ENCODE measurements at places on chromosomes 12 and 14. TPM values are rescaled to one million over a fixed set of nuclear protein-coding genes. Genes with fewer than 3 reads are reported as not detected.

TAS2R14 gene
- 1.2 TPM for polyA plus RNA-seq

FAM216A gene
- polyA plus RNA-seq, result 10.7 TPM

USP44 gene
- polyA plus RNA-seq, result 0.44 TPM

CISTR gene
- polyA plus RNA-seq, result not detected

LHX5 gene
- polyA plus RNA-seq, result not detected

DNA sequence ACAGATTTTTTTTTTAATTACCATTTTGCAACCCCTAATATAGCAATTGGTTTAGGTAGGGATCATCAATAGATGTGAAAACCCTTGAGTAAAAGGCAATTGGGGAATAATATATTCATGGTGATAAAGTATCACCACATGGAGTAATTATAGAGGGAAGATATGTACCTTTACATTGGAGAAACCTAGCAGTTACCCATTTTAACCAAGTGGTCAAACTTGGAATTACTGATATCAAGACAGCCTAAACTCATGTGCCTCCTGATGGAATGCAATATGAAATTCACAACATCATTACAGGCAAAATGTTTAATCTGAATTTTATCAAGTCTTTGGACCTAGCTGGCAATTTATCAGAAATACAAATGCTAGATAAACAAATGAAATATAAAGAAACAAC lies 6.7 kb upstream of the SLC10A1 start:
- DNase-seq, result no peak

GRCh38 chr12:110826592-110827200 lies 20.1 kb upstream of the CCDC63 start:
- no peak for DNase-seq

- DNase-seq, result peak; percentile 64
These were observed 153.2 kb upstream of the DDHD1 start for GRCh38 chr14:53306267-53306721.

- no peak for DNase-seq
These were observed 378.9 kb downstream of the FUT8 start for GRCh38 chr14:65791191-65791981.

GRCh38 chr12:102427543-102427941 lies 52.8 kb downstream of the IGF1 start:
- DNase-seq, result no peak

DNA sequence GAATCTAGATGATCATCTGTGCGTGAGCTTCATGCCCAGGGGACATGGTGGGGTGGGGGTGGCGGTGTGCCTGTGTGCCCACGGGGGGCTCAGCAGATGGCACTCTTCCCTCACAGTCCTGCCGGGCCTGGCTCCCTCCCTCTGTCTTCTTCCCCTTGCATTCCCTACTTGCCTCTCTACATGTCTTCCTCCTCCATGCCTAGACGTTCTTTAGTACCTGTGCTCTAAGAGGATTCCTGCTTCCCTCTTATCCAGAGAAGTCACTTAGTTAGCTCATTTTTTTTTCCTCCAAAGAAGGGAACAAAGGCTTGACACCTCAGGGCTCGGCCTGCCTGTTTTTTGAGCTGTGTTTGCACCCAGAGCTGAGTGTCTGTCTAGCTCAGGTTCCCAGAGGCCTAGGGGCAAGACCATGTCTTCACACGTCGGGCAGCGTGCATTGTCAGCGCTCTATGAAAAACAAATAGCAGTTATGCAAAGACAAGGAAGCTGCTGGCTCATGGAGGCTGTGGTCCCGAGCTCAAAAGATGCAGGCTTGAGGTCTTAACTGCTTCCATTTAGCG lies 48.8 kb downstream of the NINJ2 start:
- no peak for DNase-seq

DNA sequence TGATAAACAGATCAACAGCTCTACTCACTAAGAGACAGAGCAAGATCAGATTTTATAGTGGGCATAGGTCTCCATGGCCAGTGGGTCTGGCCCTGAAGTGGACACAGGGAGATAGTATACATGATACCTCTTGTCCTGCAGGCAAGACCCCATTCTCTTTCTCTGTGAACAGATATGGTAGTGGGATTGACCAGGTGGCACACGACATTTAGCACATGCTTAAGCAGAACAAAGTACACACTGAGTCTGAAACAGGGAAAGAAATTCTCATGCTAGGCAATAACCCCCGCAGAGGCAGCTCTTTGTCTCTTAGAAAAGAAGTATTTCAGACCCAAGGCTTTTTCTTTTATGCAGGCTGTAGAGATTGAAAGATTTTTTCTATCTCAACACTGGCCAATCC lies 1331.2 kb downstream of the FSCB start:
- DNase-seq, result no peak

DNA sequence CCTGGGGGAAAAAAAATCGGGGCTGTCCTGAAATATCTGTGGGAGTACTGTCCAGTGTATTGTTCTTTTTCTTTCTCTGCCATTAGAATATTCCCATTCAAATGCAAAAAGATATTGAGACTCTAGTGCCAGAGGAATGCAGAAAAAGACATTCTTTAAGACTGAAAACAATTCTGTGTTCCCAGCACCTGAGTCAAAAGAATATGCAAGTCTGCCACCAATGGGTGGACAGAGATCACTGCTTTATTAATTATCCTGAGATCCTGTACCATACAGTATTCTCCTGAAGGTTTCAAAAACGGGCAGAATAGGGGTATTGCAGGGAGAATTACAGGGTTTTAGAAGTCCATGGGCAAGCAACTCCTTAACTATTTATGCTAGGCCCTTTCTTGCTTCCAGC lies 361.8 kb downstream of the C12orf50 start:
- DNase-seq, result no peak

DNA sequence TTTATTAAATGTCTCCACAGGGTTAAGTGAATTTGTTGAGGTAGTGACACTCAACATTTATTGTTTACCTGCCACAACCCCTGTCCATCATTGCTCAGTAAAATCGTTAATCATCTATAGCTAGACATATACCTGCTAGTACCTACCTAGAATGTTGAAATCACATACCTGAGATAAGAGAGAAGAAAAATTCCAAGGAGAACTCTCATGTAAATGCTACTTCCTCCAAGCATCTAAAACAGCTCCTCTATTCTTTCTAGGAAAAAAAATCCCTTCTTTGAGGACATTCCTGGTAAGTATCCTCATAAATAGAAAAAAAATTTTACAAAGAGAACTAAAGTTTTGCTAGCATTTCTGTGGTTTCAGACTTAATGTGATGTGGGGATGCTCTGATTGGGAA lies 325.1 kb downstream of the DAD1 start:
- DNase-seq, result no peak

GRCh38 chr14:100653409-100653808 lies 66.2 kb upstream of the BEGAIN start:
- DNase-seq, result no peak

GRCh38 chr14:52235866-52236510 lies 31.5 kb upstream of the PTGDR start:
- DNase-seq, result no peak

DNA sequence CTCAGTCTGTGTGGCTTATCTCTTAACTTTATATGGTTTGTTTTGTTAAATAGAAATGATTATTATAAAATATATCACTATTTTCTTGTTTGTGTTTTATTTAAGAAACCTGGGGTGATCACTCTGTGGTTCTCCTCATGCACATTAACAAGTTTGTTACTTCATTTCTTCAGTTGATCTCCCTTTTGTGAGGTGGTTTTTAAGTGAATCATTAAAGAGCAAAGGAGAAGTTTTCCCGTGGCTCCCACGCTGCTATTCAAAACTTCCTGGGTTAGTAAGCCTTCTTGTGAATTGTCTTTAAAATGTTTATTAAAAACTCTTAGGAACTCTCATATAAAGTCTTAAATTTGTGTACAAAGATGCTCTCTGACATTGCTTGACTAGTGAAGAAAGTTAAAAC lies 11.8 kb downstream of the ADIPOR2 start:
- DNase-seq, result no peak

GRCh38 chr12:7271893-7272514 lies 31.9 kb upstream of the ACSM4 start:
- no peak for DNase-seq

DNA sequence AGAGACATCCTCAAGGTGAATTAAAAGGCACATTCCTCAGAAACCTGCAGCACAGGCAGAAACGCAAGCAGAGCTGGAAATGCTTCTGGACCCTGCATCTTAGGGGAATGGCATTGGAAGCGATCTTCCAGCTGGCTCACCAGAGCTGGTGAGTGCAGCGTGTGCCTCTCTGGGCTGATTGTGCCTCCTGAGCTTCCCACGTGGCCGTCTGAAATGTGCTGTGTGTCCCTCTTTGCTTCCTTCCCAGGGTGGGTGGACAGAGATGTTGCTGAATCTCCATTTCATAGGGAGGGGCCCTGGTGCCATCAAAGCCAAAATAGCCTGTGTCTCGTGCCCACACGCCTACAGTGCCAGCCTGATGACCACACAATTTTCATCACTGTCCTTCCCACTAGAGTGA lies 34.3 kb upstream of the TMEM132D start:
- no peak for DNase-seq

All from urinary bladder (tissue), 4 donors.